ENCODE measurements at places on chromosomes 4 and X.
A peak's percentile ranks its signal among the peaks of the same experiment; 100 is the strongest.

- DNase-seq = no peak
Measured at GRCh38 chr4:88158489-88159228, at the start of gene ABCG2. Gene ABCG2, minus strand, starts transcription at chr4:88158639. Its CDS starts 18,644 bp downstream, at chr4:88139995.

DNA sequence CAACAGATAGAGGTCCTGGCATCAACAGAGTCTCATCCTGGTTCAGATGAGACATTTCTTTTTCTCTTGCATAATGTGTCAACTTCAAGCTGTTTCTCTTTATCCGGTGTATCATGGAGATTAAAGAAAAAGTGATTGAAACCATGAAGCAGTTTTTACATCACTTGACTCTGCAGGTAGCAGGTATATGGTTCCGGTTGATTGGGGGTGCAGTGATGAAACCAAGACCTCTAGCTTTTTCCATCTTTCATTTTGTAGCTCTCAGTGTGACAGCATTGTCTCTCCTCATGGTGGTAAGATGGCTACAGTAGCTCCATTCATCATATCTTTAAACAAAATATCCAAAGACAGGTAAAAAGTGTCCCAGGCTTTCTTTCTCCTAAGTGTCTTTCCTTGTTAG lies 2.4 kb upstream of the HOPX start:
- DNase-seq = no peak

- DNase-seq = no peak
Measured at GRCh38 chrX:31237189-31237588, 165.3 kb upstream of the FTHL17 start.

GRCh38 chr4:84003046-84003445 lies 467.1 kb downstream of the GPAT3 start:
- no peak for DNase-seq

GRCh38 chr4:139676913-139677585 lies 11.4 kb downstream of the MGST2 start:
- DNase-seq = no peak

- DNase-seq = no peak
Measured at GRCh38 chrX:46712764-46713163, 46.2 kb downstream of the SLC9A7 start.

GRCh38 chr4:498328-498904 lies 540 bp downstream of the ZNF721 start:
- no peak for DNase-seq

DNA sequence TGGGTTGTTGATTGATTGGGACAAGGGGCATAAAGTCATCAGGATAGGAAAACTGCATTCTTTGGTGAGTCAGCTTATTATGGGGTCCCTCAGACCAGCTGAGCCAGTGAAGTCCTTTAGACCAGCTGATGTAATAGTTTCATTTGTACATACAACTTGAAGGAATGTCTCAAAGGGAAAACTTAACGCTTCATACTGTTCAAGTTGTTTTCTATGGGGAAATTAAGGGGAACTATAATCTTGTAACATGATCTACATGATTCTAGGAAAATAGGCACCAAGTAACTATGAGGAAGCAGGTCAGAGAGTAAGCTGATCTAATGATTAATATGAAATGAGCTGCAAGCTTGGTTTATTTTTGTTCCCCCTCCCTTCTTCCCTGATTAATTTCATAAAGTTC lies 175.1 kb upstream of the GRID2 start:
- DNase-seq = no peak

GRCh38 chr4:45284400-45285085 lies 558.2 kb upstream of the GNPDA2 start:
- no peak for DNase-seq

GRCh38 chrX:21934414-21934813 lies 6.1 kb upstream of the SMS start:
- DNase-seq = no peak

- DNase-seq = no peak
Measured at GRCh38 chr4:99208719-99209075, 10.3 kb downstream of the ADH6 start.

- no peak for DNase-seq
Measured at GRCh38 chr4:113673450-113673849, 88.1 kb downstream of the CAMK2D start.

GRCh38 chr4:8303081-8303480 lies 33.5 kb downstream of the HTRA3 start:
- no peak for DNase-seq

DNA sequence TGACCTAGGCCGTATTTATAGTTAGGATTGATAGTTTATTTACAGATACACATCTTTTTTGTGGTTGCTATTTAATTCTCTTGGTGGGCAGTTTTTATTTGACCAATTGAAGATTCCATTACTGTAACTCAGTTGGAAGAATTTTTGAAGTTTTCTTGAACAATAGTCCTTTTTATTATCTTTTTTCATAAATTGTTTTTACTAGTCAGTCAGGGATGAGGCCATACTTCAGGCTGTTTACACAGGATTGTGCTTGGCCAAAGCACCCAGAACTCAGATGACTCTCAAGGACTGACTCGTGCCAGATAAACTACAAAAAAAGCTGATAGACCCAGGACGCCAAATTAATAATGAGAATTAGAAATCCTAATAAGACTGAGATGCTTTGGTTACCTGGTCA lies 7.0 kb downstream of the HERC3 start:
- DNase-seq = no peak

DNA sequence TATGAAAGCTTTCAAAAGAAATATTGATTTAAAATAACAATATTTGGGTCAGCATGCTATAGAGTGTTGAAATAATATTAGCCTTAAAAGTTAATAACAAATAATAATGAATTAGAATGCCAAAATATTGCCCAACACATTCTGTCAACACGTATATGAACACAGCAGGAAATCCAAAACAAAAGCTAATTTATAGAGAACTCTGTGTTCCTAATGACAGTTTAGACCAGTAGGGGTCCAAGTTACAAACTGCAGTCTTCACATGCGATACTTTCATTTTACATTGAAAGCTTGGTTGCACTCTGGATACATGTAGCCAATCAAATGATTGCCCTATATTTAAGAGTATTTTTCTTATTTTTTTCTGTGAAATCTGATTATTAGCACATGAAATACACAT lies 274.4 kb downstream of the DCTD start:
- DNase-seq = no peak

DNA sequence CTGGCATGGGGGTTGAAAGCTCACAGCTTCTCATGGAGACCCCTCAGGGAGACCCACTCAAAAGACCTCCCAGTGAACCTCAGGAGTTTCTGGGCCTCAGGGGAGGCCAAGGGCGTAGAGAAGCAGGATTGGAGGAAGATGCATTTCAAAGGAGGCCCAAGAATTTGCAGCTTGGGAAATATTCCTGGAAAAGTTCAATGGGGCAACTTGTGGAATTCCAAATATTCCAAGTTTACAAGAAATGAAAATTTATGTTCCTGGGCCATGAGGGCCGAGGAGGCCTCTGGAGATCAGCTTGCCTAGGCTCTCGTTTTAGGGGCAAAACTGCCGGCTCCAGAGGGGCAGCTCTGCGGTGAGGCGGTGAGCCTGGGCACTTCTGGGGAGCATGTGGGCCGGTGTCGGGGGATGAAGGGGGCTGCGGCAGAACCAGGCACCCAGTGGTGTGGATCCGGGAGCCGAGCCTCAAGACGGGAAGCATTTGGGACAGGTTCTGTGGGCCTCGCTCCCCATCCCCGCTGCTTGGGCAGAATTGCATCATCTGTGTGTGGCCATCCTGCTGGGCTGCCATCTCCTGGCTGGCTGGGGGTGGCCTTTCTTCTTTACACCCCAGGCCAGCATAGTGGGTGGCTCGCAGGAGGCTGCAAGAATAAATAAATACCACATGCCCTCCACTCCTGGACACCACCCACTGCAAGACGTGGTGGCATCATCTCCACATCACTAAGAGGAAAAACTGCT lies 54.6 kb upstream of the GPR78 start:
- no peak for DNase-seq

DNA sequence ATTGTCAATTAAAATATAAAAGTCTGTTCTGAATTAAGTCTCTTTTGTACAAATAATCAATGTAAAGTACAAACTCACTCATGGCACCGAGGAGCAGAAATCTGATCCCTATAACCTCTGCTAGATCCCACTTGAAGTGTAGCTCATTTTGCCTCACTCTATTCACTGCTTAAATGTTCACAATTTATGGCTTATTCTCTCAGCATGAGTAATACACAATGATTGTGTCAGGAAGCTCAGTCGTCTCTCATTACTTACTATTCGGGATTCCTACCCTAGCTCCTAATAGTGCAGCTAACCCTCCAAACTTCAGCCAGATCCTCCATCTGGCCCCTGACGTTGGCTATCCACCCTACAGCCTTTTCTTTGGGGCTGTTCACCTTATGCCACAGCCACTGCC lies 4.7 kb upstream of the AMMECR1 start:
- DNase-seq = no peak

GRCh38 chr4:53557669-53558064 lies 33.6 kb downstream of the LNX1 start:
- DNase-seq = no peak

- DNase-seq = no peak
Measured at GRCh38 chrX:71366674-71367256, 608 bp downstream of the TAF1 start.

DNA sequence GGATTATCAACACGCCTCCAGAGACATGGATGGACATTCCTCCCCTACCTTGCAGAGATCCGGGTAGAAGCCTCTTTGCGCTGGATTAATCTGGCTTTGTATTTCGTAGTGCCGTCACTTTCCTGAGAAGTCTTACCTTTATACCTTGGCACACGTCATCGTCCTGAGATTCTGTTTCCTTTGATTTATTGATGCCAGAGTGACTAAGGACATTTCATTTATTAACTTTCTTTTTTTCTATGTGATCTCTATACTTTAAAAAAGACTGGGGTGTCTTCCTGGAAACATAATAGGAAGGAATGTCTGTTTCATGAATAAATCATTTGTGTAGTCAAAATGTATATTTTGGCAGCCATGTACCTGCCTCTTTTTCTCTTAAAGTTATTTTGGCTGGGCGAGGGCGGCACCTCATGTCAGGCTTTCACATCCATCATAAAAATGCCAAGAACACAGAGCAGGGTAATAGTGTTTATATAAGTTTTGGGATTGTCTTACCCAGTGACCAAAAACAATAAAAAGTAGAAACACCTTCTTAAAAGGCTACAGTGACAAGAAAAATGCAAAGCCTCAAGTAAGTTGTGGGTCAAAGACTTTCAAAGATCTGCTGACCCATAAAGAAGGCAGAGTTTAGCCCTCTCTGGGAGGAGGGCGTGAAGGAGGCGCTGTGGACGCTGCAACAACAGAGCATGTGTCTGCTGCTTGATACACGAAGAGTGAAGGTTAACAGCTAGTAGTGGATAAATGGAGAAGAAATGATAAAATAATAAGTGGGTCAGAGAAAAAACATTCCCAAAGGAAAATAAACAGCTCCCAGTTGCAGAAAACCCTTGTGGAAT lies 124.4 kb downstream of the SHROOM3 start:
- no peak for DNase-seq

DNA sequence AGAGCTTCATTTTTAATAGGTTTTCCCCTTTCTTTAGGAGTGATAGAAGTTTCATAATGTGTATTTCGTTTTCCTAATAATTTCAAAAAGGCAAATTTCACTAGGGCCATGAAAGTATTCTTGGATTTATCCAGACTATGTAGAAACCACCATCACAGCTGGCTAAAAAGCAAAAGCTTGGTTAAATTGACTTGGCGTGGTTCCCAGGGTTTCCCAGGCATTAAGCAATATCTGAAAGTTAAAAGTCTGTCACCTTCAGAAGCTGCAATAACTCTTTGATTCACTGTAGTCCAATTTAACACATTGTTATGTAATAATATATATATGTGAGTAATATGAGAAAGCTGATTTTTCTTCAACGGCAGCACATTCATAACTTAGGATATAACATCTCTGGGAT lies 38.3 kb downstream of the NDNF start:
- no peak for DNase-seq

DNA sequence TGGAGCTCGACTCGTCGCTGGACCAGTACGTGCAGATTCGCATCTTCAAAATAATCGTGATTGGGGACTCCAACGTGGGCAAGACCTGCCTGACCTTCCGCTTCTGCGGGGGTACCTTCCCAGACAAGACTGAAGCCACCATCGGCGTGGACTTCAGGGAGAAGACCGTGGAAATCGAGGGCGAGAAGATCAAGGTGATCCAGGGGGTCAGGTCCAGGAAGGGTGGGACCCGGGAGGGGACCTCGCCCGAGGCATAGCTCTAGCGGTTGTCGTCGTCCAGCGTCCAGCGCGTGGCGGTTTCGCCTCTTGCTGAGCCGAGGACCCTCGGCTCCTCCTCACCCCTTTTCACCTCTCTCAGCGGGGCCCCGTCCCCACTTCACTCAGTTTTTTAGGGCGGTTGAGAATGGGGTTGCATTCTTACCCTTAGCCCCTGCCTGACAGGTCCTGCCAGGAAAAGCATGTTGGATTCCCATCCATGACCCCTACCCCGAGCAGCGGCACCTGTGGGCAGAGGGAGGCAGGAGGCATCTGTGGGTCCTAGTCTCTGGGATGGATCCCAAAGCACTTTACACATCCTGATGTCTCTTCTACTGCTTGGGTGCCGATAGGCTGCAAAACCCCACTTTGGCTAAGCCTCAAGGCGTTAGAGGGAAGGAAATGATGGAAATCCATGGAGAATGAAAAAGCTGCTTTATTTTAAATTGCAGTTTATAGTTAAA lies 524 bp downstream of the RAB33A start:
- no peak for DNase-seq

DNA sequence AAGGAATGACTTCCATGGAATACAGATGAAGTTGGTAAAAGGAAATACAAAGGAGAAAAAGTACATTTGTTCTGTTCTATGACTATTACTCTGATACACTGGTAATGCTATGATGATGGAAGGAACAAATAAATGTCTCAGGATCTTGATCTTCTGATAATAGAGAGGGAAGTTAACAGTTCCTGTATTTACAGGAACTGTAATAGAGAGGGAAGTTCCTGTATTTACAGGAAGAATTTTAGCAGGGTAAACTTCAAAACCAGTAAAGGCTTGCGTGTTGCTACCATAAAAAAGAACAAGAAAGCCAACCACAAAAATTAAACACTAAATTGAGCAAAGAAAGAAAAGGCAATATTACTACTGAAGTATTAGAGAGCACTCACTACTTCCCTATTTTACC lies 91.7 kb upstream of the HPGD start:
- DNase-seq = no peak

GRCh38 chrX:72002875-72003274 lies 92.2 kb downstream of the NHSL2 start:
- no peak for DNase-seq

DNA sequence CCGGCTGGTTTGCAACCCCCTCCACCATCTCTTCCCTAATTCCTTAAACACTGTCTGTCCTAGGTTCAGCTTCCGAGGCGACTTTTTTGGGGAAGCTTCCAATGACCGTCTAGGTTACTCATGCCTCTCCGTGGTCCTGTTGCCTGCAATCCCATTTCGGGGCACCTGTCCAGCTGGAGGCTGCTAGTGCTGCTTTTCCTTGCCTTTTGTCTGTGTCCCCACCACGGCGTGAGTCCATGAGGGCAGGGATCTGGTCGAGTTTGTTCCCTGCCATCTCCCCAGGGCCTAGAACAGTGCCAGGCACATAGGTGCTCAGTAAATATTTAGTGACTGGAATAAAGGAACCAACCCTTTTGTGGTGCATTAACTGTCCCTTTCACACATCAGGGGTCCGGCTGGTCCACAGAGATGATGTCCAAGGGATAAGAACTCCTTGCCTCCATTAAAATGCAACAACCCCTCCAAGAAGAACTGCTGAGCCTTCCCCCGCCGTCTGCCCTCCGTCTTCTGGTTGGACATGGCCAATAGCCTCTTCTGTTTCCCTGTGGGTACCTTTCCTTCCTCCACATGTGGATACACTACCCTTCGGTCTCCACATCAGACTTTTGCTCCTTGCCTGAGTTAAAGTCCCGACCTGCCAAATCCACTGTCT lies 5.7 kb upstream of the SORCS2 start:
- DNase-seq = no peak

- DNase-seq = peak; percentile 42
Measured at GRCh38 chr4:155795991-155796390, 37.2 kb downstream of the GUCY1B1 start.

GRCh38 chr4:165866019-165866650 lies 6.9 kb upstream of the TLL1 start:
- no peak for DNase-seq

Measured in T47D (cell line).